ENCODE measurements at places on chromosomes 3 and 15.

DNA sequence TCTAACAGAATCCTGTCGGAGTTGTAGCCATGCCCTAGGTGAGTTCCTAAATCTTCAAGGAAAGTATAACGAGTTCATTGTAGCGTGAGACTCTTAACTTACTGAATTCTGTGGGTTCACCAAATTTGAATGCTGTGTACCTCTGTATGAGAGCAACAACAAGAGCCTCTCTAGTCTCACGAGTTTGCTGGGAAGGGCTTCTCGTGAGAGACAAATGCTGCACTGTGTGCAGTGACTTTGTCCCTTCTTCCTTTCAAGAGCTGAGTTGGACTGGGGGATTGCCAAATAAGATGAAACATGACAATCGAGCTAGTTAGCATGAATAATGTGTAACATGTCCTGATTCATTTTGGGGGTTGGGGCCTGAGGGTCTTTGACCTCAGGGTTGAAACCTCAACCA is 32.2 kb downstream of the KAT2B start:
- DNase-seq: no peak

GRCh38 chr3:117843356-117843755 is 1133.8 kb downstream of the TUSC7 start:
- no peak for DNase-seq

DNA sequence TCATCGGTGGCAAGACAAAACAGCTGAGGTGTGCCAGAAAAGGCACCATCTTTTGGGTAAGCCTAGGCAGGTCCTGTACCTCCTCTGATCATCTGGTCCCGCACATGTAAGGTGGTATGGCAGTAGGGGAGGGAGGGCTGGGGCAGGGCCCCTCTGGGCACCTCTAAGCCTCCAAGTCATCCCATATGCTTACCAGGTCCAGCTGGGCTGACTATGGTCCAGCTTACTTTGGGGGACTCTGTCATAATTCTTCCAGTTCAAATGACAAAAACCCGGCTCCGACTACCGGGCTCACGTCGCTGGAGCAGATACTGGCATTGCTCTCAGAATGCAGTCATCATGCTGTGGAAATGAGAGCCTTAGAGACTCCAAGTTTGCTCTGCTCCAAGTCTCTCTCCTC is 1.9 kb upstream of the RAB6B start:
- no peak for DNase-seq

DNA sequence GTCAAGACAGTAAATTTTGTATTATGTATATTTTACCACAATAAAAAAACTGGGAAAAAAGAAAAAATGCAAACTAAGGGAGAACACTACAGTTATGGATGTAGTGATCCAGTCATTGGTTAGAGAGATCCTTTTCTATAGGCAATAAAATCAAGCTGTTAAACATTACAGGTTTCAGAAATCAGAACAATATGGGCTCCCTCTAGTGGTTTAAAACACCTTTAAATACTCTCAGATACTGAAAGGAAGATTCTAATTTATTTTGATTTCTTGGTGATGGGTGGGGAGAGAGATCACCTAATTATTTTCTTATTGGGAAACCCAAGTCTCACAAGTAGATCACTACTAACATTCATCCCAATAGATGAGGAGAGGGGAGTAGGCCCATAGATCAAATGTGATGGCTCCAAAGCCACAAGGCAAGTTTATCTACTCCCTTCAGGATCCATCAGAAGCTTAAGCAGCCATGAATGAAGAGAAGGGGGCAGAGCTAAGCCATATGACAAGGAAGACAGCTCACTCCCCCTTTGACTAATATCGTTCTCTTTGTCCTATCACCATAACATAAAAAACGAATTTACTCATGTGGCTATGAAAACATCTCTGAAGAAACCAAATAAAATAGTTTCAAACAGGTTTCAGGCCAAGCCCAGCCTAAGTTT is 118.6 kb downstream of the ANO10 start:
- DNase-seq: no peak

- DNase-seq: no peak
Observed at GRCh38 chr3:154540950-154541604, 111.1 kb upstream of the GPR149 start.

All from stimulated activated effector memory CD8-positive, alpha-beta T cell treated with anti-CD3 and anti-CD28 coated beads, Interleukin-12 subunit alpha, Interleukin-12 subunit beta, amount 100 ng/mL, for 72 hours (primary cell).